Glutamatergic neuron (in vitro differentiated cells): ENCODE measurements at places on chromosomes 1 and 21. TPM values are rescaled to one million over a fixed set of nuclear protein-coding genes. Genes with fewer than 3 reads are reported as not detected.

Gene ZBTB21
- 21.2 TPM for total RNA-seq

Gene HSD3B2
- not detected for total RNA-seq

Gene FMO4
- 0.56 TPM for total RNA-seq

Gene DMBX1
- total RNA-seq = not detected

Gene BGLAP
- not detected for total RNA-seq

Gene RAB4A
- 63.0 TPM for total RNA-seq

DNA sequence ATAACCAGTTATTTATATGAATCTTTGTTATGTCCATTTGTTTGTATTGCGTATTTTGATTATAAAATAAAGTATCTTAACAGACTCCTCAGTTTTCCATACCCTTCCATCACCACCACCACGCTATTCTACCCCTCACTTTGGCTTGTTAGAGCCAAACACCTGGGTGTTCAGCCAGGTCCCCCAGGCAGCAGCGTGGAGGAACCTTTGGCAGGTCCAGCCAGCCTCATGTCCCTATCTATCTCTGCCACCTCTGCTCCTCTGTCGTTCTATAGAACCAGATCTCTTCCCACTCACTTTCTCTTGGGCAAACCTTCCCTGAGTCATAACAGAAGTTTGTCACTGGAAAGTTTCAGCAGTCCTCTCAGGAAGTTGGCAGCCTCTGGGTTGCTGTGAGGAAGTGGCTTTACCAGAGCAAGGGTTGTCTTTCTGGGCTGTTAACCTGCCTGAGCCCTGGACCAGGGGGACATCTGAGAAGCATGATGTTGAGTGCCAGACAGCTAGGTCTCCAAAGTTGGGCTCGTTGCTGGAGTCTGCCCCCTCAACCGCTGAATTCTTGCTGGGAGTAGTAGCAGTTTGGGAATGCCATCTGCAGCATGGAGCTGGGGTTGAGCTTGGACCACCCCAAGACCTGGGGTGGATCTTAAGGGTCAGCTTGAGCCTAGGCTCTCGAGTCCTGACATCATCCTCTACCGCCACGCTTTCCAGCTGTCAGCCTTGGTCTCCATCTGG lies 996 bp upstream of the SH3BGRL3 start:
- H3K4me3 ChIP-seq = peak overlapping the region; percentile 86
- peak; percentile 45 for DNase-seq
- no peaks in the 10 kb centered on the region for H3K36me3 ChIP-seq
- H3K27me3 ChIP-seq = peaks cover 12% of the 10 kb centered on the region
- peaks cover 45% of the 10 kb centered on the region for H3K4me1 ChIP-seq

GRCh38 chr1:30043256-30043655 lies 680.1 kb downstream of the MATN1 start:
- no peak overlapping the region for H3K4me3 ChIP-seq
- H3K27me3 ChIP-seq = peaks cover 6% of the 10 kb centered on the region
- no peak for DNase-seq

DNA sequence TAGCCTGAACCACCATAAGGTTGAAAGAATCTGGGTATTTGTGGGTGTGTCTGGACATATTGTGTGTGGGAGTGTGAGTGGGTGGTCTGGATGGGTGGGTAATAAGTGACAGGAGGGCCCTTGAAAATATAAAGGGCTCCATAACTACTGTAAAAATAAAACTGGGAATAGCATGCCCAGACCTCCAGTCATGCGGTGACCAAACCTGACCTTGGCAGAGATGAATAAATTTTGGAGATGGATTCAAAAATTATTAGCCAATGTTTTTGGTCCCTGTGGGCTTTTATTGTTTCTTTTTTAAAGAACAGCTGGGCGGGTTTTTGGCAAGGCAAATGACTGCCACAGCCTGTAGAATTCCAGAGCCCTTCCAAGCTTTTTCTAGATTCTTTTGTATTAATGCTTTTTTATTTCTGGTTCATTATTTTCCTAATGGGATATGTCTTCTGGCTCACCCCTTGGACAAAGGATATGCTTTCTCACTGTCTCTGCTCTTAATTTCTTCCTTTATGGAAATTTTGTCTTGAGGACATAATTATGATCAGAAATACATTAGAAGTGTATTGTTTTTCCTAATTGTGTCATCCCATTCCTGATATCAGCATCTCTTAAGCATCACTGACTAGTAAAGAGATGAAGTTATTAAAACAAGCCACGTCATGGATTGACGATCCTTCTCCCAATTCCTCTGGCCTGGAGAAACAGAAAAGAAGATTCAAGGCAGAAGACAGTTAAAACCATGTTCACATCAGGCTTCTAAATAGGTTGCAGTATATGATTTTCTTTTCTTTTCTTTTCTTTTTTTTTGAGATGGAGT lies 69.5 kb downstream of the NTMT2 start:
- H3K4me1 ChIP-seq = no peaks in the 10 kb centered on the region
- H3K4me3 ChIP-seq = no peak overlapping the region
- H3K27me3 ChIP-seq = no peaks in the 10 kb centered on the region
- no peak for DNase-seq

- no peaks in the 10 kb centered on the region for H3K36me3 ChIP-seq
- H3K4me3 ChIP-seq = no peak overlapping the region
- no peak for DNase-seq
- H3K27ac ChIP-seq = no peak overlapping the region
- peaks cover 24% of the 10 kb centered on the region for H3K4me1 ChIP-seq
- H3K27me3 ChIP-seq = peaks cover 3% of the 10 kb centered on the region
Measured at GRCh38 chr1:179036844-179037465, 11.3 kb downstream of the FAM20B start.

DNA sequence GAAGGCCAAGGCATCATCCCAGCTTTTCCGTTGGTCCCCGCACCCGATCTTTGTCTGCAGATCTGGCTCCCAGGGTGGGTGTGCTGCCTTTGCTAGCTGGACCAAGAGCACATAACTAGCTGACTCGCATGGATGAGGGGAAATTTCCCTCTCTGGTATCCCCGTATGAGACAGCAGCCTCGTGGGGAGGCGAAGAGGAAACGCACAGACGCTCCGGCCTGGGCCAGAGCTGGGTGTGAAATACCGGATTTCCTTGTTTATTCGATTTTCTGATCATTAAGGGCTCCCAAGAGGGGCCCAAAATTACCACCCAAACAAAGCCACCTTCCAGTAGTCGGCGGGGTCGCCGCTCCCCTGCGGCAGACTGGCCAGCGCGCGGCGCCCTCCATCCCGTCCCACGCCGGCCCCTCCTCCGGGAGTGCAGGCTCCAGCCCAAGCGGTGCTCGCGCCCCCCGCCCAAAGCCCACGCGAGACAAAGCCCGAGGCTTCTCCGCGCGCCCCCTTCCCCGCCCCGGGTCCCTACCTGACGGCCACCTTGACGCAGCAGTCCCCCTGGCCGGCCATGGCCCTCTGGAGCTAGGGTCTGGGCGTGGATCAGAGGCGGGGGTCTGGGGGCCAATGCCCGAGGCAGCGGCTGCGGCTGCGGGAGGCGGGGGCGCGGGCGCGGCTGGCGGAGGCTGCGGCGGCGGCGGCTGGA lies 546 bp downstream of the KIF21B start:
- H3K27me3 ChIP-seq = peaks cover 12% of the 10 kb centered on the region
- H3K36me3 ChIP-seq = no peaks in the 10 kb centered on the region
- peaks cover 16% of the 10 kb centered on the region for H3K4me1 ChIP-seq
- peak; percentile 64 for DNase-seq
- peak overlapping the region; percentile 69 for H3K27ac ChIP-seq

DNA sequence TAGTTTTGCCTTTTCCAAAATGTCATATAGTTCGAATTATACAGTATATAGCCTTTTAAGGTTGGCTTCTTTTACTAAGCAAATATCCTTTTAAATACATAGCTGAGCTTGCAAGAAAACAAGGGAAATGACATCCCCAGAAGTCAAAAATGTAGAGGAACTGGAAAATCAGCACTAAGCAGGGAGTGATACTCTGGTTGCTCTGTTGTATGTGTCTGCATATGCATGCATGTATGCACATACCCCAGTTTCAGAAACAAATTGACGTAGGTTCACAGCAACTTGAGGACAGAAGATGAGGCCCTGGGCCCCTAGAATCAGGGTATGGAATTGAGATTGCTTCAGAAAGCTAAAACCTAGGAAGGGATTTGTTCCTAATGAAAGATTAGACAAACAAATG lies 75.1 kb upstream of the GNG4 start:
- H3K36me3 ChIP-seq = no peaks in the 10 kb centered on the region
- DNase-seq = no peak
- no peak overlapping the region for H3K4me3 ChIP-seq
- no peaks in the 10 kb centered on the region for H3K4me1 ChIP-seq
- no peaks in the 10 kb centered on the region for H3K27me3 ChIP-seq

DNA sequence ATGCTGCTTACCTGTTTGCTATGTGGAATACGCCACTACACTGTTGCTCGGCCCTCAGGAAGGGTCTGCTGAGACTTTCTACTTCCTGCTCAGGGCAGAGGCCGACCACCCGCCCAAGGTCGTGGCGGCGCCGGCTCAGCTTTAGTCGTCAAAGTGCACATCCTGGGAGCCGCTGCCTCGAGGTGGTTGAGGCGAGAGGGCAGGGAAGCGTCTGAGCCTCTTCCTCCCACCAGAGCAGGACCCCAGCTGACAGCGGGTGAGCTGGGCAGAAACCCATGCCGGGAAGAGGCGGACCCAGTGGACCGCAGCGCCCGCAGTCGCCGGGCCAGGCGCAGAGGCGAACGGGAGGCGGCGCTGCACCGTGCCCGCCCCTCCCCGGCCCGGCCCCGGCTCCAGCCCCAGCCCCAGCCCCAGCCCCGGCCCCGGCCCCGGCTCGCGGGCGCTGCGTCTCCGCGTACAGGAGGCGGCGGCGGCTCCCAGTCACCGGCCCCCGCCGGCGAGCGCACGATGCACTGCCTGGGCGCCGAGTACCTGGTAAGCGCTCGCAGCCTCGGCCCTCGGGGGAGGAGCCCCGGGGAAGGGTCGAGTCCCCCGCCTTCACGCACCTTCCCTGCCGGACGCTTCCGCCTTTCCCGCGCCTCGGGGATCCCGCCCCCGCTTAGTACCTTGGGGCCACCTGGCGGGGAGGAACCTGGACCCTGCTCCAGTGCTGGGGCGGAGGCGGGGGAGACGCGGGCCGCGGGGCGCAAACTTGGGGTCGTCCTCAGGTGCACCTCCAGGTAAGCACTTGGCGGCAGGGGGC lies at the start of gene SLC44A3:
TSS of gene SLC44A3 (plus strand) at position 413 of the 802 bp plus-strand sequence. CDS start at position 508, 95 bp downstream.
- peak within 1 kb of the TSS; percentile 95 for H3K4me3 ChIP-seq
- H3K27ac ChIP-seq = peak within 1 kb of the TSS; percentile 98
- DNase-seq = peak; percentile 75
- H3K4me1 ChIP-seq = peaks cover 30% of the 10 kb centered on the region
- peaks cover 23% of the 10 kb centered on the region for H3K27me3 ChIP-seq
- peaks cover 10% of the 10 kb centered on the region for H3K36me3 ChIP-seq

DNA sequence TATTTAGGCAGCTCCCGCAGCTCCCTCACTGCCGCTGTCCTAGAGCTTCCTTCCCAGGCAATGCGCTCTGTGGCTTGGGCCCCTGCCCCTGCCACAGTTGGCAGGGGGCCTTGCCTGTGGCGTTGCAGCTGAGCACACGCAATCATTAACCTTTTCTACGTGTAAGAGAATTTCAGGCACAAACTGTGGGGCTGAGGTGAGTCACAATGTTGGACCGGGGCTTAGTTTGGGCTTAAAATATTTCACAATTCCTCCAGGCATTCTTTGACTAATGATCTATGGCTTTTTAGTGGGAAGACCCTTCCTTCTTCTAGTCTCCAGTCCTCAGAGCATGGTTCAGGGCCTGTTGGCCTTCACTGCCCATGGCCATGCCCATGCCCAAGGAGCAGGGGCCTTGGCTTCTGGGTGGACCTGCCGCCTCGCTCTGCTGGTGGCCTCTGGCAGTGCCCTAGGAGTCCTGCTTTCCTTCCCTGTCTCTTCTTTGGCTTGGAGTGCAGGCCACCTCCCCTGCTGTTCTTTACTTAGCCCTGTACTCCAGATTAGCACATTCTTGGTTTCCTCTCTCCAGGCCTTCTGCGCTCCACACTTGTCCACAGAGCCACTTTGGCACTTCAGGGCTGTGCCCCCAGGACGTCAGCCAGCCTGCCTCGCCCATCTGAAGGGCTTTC lies 39.2 kb downstream of the MAPKAPK2 start:
- H3K27me3 ChIP-seq = peaks cover 7% of the 10 kb centered on the region
- H3K4me3 ChIP-seq = no peak overlapping the region
- DNase-seq = no peak
- peaks cover 39% of the 10 kb centered on the region for H3K4me1 ChIP-seq

DNA sequence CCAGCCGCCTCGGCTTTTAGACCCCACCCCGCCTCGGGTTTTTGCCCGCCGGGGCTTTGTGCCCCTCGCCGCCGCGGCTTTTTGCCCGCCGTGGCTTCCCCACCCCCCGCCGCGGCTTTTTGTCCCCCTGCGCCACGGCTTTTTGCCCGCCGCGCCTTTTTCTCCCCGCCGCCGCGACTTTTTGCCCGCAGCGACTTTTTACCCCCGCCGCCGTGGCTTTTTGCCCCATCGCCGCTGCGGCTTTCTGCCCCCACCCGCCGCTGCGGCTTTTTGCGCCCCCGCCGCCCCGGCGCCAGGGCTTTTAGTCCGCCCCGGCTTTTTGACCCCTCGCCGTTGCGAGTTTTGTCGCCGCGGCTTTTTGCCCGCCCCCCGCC lies 474.4 kb downstream of the FAM72C start:
- H3K27ac ChIP-seq = no peak overlapping the region
- DNase-seq = no peak
- H3K4me1 ChIP-seq = no peaks in the 10 kb centered on the region
- H3K4me3 ChIP-seq = no peak overlapping the region
